ENCODE measurements at places on chromosomes 5 and 9. TPM values are rescaled to one million over a fixed set of nuclear protein-coding genes. Genes with fewer than 3 reads are reported as not detected.
A peak's percentile ranks its signal among the peaks of the same experiment; 100 is the strongest.

Gene MSANTD3
- 10.0 TPM for polyA plus RNA-seq

Gene GFM2
- 7.5 TPM for polyA plus RNA-seq

Gene SEMA4D
- 80.6 TPM for polyA plus RNA-seq

Gene TAS2R1
- not detected for polyA plus RNA-seq

Gene PCDHB11
- polyA plus RNA-seq, result not detected

- no peak for DNase-seq
- H3K4me1 ChIP-seq, result no peaks in the 10 kb centered on the region
- no peaks in the 10 kb centered on the region for H3K27me3 ChIP-seq
- no peaks in the 10 kb centered on the region for H3K36me3 ChIP-seq
- H3K4me3 ChIP-seq, result no peak overlapping the region
Observed at GRCh38 chr5:38672059-38672788, 115.8 kb upstream of the LIFR start.

- H3K27ac ChIP-seq, result no peak overlapping the region
- H3K4me1 ChIP-seq, result peaks cover 5% of the 10 kb centered on the region
- no peak for DNase-seq
- H3K4me3 ChIP-seq, result no peak overlapping the region
- H3K36me3 ChIP-seq, result peaks cover 32% of the 10 kb centered on the region
Observed at GRCh38 chr5:41918105-41918504, 7.0 kb upstream of the FBXO4 start.

GRCh38 chr5:132049559-132049958, 10.9 kb upstream of the IL3 start:
- H3K36me3 ChIP-seq, result no peaks in the 10 kb centered on the region
- H3K4me3 ChIP-seq, result no peak overlapping the region
- peaks cover 13% of the 10 kb centered on the region for H3K4me1 ChIP-seq
- H3K27ac ChIP-seq, result no peak overlapping the region
- DNase-seq, result no peak
- peaks cover 7% of the 10 kb centered on the region for H3K27me3 ChIP-seq

GRCh38 chr9:135550344-135550918, 4.5 kb downstream of the OBP2A start:
- no peak overlapping the region for H3K4me3 ChIP-seq
- H3K4me1 ChIP-seq, result no peaks in the 10 kb centered on the region
- H3K27me3 ChIP-seq, result no peaks in the 10 kb centered on the region
- DNase-seq, result no peak

DNA sequence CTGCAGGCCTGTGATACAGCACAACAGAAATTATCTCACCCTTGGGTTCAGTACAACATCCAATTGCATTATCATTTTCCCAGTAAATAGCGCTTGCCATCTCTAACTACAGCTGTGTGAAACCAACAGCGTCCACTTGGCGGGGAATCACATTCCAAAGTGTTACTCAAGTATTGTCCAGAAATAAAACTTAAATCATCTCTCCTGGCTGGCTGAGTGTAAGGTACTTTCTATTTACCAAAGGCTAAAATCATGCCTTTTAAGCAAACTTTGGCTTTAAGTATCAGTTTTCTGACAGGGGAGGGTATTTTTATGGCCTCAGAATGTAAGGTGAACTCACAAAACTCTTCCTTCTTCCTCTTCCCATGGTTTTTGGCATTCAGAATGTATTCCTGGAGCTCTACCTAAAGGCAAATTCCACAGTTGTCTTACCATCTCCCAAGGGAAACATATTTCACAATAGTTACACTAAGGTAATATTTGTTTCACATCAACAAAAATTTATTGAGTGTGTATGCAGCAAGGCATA, 205.6 kb upstream of the MPDZ start:
- no peak overlapping the region for H3K27ac ChIP-seq
- H3K36me3 ChIP-seq, result no peaks in the 10 kb centered on the region
- DNase-seq, result no peak
- H3K4me1 ChIP-seq, result no peaks in the 10 kb centered on the region
- H3K4me3 ChIP-seq, result no peak overlapping the region

DNA sequence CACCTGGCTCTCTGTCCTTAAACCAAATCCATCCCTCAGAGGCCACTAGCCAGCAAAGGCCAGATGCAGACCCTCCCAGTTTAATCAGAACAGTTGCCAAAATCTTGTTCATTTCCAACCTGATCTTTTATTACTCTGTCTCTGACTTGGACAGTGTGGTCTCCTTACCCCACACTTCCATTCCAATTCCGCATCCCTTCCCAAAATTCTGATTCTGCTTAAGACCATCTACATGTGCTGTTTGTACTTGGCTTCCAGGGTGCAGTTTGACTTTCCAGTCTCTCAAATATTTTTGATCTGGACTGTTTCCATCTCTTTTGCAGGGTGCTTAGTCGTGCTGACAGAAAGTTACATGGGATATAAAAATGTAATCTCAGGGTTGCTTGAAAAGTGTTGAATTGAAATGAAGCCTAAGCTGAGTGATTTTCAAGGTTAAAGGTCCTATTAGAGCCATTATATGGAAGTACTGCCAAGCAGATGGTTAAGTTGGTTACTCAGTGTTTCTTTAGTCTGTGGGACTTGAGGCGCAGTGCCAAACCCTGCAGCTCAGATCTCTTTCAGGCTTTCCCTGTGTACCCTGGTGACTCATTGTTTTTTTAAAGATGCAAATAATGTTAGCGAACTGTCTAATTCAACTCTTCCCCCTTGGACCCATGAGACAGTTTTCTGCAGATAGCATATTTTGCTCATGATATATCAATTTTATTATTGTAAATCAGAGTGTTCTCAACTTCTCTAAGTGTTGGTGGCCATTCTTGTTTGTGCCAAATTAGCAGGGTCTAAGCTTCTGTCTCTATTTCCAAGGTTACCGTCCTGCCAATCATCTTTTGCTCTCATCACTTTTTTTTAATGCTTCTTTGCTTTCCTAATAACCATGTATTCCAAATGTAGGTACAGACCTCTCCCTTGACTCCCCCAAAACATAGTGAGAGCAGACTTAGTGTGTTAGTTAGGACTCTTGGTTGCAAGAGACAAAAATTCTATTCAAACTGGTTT, 18.2 kb upstream of the DCP2 start:
- H3K27me3 ChIP-seq, result peaks cover 7% of the 10 kb centered on the region
- H3K27ac ChIP-seq, result peak overlapping the region; percentile 3
- H3K4me3 ChIP-seq, result no peak overlapping the region
- no peaks in the 10 kb centered on the region for H3K4me1 ChIP-seq
- no peak for DNase-seq

DNA sequence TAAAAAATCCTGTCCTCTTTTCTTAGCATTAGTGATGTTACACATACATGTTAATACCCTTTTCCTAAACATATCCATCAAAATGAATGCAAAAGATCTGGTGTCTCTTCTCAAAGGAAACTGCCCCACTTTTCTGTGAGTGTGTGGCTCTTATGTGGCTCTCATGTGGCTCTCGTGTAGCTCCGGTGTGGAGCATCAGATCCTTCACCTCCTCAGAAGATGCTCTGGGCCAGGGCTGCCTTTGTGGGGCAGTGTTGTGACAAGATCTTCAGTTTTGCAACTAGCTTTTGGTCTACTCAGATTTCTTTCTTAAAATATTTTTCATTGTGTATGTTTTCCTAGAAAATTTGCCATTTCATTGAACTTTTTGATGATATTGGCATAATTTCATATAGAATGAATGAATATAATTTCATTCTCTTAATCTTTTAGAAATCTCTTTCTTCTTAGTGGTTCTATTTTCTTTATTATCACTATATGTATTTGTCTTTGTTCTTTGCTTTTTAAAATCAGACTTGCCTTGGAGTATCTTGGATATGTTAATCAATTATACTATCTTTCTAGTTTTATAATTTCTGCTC, 19.4 kb downstream of the GARNL3 start:
- no peaks in the 10 kb centered on the region for H3K4me1 ChIP-seq
- no peak for DNase-seq
- no peak overlapping the region for H3K27ac ChIP-seq
- H3K27me3 ChIP-seq, result peaks cover 6% of the 10 kb centered on the region

GRCh38 chr9:134348404-134349155, 22.3 kb downstream of the RXRA start:
- no peaks in the 10 kb centered on the region for H3K36me3 ChIP-seq
- no peaks in the 10 kb centered on the region for H3K4me1 ChIP-seq
- H3K27ac ChIP-seq, result no peak overlapping the region
- no peak overlapping the region for H3K4me3 ChIP-seq
- no peaks in the 10 kb centered on the region for H3K27me3 ChIP-seq
- DNase-seq, result no peak

DNA sequence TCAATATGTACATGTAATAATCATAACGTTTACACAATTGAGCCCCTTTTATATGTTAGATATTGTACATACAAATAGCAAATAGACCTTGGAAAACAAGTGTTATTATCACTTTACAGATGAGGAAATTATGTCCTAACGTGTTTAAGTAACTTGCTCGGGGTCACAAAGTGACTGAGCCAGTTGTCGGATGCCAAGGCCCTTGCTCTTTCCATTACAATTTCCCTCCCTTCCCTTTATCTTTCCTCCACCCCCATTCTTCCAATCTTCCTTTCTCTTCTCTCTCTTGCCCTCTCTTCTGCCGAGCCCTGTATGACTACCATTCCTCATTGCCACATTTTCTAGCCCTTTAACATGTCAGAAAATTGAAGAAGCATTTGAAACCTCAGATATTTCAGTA, 34.4 kb upstream of the RAD23B start:
- DNase-seq, result no peak
- no peak overlapping the region for H3K4me3 ChIP-seq
- H3K27me3 ChIP-seq, result peaks cover 6% of the 10 kb centered on the region

DNA sequence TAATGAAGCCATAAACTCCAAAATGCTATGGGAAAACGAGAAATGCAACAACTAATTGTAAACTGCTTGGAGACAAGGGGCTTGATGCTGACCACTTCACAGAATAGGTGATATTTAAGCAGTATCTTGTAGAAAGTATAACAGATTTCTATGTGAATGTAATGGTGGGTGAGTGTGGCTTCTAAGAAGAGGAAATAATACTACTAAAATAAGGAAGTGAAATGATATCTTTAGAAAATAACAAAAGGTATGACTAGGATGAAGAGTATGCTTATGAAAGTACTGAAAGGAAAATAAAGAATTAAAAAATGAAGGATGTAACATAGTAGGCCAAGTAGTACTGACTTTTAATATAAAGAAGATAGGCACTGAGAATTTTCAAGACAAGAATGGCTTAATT, 94.2 kb downstream of the AGTPBP1 start:
- peaks cover 9% of the 10 kb centered on the region for H3K4me1 ChIP-seq
- no peaks in the 10 kb centered on the region for H3K27me3 ChIP-seq
- H3K4me3 ChIP-seq, result no peak overlapping the region
- H3K27ac ChIP-seq, result peak overlapping the region; percentile 42
- no peak for DNase-seq
- peaks cover 25% of the 10 kb centered on the region for H3K36me3 ChIP-seq

DNA sequence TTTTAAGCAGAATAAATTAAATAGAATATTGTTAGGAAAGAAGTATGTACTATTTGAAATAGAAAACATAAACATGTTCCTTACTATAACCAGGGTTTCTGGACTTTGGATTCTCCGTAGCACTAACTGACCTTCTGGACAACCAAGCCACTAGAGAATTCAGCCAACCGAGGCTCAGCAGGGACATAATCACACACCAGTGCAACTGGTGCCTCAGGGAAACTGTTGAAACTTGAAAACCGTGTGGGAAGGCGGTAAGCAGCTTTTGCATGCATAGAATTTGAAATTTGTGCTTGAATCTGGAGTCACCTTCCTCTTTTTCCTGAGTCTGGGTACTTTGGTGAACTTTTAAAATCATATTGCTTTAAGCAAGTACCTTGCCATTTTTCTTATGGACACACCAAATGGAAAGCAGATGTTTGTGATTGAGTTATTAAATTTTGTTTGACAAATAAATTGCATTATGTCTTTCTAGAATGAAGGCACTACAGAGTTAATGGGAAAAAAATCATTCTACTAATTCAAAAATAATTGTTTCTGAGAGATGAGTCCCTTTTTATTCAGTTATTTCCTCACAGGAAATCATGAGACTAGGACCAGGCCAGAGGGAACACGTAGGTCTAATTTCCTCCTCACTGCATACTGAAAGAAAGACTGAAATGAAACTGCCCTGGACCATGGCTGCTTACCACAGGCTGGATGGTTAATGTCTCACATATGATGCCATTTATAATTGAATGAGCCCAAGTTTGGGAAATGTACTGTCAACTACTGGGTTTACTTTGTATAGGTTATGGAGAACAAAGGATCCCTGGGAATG, 20.6 kb upstream of the SCAMP1 start:
- H3K27ac ChIP-seq, result no peak overlapping the region
- no peaks in the 10 kb centered on the region for H3K27me3 ChIP-seq
- H3K36me3 ChIP-seq, result no peaks in the 10 kb centered on the region
- no peak overlapping the region for H3K4me3 ChIP-seq
- DNase-seq, result no peak

- no peak overlapping the region for H3K4me3 ChIP-seq
- H3K27ac ChIP-seq, result no peak overlapping the region
- H3K27me3 ChIP-seq, result peaks cover 5% of the 10 kb centered on the region
- DNase-seq, result no peak
- peaks cover 6% of the 10 kb centered on the region for H3K4me1 ChIP-seq
Observed at GRCh38 chr9:98172604-98173003, 19.8 kb downstream of the CORO2A start.

DNA sequence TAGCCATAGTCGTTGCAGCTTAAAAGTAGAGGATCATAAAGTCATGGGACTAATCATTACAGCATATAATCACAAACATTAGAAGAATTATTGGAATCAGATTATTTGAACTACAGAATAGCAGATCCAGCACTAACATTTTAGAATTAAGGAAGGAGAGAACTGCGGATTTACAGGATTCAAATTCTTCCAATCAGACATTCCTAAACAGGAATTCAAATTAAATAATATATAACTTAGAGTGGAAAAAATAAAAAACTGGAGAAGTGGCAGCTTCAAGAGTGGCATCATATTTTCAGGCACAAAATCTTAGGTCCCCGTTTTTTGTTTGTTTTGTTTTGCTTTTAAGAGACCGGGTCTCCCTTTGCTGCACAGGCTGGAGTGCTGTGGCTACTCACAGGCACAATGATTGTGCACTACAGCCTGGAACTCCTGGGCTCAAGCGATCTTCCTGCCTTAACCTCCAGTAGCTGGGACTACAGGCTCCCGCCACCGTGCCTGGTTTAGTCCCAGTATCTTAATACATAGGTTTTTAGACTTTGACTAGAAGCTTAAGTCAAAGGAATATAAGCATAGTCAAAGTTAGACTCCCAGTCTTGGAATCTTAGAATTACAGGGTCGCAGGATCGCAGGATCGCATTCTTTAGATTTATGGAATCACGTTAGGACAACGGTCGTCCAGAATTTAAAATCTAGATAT, 2.1 kb upstream of the FOXE1 start:
- H3K4me3 ChIP-seq, result no peak overlapping the region
- H3K27ac ChIP-seq, result no peak overlapping the region
- peaks cover 50% of the 10 kb centered on the region for H3K27me3 ChIP-seq
- H3K36me3 ChIP-seq, result peaks cover 3% of the 10 kb centered on the region

DNA sequence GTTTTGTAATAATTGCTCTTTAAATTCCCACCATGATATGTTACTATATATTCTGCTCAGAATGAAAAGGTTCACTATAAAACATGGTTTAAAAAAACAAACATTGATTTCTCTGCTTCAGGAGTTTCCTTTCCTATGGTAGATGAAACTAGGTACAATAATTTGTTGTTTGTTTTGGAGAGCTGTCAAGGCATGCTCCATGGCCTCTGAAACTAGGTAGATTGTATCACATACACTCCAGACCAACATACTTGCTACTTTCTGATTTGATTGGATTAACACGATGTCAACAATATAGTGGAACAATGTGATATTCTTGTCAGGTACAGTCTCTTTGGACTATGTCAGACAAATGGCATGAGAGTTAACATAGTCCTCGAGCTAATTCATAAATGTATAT, 452.7 kb upstream of the CDH9 start:
- no peaks in the 10 kb centered on the region for H3K36me3 ChIP-seq
- H3K27ac ChIP-seq, result no peak overlapping the region
- H3K27me3 ChIP-seq, result no peaks in the 10 kb centered on the region
- no peak for DNase-seq
- no peaks in the 10 kb centered on the region for H3K4me1 ChIP-seq
